Cortex of kidney (tissue), 1 donor: ENCODE measurements at places on chromosomes 6 and 20.

DNA sequence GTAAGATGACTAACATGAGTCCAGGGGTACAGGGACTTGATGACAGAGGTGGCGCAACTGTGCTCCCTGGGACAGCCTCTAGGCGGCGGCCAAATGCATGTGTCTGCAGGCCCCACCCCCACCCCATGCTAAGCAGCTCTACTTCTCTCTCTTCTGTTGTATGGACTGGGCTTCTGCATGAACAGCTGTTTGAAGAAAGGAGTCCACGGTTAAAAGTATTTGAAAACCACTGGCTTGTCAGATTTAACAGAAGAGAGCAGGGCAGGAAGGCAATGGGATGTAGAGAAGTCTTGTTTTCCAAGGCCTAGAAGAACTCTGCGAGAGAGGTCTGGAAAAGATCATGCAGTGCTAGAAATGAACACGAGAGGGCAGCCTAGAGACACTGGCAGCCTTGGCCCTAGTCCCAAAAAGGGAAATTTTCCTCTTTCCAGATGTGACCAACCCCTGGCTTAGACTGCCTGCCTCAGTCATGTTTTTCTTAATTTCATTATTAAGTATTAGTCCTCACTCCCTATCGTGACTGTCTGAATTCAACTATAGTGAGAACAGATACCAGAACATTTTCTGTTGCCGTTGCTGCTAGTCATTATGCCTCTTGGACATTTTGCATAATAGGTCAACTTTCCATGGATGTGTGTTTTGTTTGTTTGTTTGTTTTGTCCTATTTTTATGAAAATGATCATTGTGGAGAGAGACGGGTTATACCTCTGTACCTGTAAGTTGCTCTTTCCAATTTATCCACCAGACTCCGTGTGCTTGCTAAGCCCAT, 265.0 kb downstream of the ADGRG6 start:
- no peak for DNase-seq

GRCh38 chr6:33837971-33838665, 34.3 kb upstream of the MLN start:
- no peak for DNase-seq

- DNase-seq: no peak
These were observed 48.1 kb downstream of the CHMP4B start for GRCh38 chr20:33859157-33859695.

GRCh38 chr20:58577871-58578598, 62.8 kb upstream of the APCDD1L start:
- DNase-seq: no peak

DNA sequence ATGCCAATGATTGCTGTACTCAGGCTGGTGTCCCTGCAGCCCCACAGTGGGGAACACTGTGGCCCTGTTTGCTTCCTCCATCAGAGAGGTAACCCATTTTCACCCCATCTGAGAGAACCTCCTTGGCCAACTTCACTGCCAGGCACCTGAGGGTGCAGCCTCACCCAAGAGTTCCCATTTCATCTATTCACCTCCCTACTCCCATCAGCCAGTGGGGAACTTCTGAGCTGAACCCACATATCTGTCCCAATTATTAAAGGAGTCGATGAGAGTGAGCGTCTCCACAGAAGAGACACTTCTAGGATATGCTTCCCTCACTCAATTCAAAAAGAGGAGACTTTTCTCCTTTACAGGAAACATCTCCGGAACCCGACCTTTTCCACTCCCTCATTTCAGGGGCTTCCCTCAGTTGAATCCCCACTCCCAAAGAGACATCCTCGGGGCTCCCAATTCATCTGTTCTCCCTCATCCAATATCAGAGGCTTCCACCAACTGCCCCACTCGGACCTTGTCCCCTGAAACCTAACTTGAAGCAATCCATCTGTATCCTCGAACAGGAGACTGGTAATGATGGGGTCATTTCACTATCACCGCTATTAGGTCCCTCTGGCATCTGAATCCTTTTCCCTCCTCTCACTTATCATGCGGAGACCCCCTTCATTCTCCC, 988 bp downstream of the UBE2V1 start:
- no peak for DNase-seq

DNA sequence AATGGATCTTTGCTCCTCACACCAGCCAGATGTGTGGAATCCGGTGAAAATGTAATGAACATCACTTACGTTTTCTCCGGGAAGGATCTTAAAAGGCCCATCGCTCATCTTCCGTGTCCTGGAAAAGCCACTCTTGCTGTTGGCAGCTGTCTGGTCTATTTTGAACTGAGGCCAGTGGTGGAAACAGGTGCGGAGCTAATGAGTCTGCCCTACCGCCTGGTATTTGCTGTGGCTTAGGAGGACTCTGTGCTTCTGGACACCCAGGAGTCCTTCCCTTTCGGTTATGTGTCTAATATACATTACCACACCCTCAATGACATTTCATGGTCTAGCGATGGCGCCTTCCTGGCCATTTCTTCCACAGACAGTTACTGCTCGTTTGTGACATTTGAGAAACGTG, 264.2 kb upstream of the PREP start:
- DNase-seq: no peak

DNA sequence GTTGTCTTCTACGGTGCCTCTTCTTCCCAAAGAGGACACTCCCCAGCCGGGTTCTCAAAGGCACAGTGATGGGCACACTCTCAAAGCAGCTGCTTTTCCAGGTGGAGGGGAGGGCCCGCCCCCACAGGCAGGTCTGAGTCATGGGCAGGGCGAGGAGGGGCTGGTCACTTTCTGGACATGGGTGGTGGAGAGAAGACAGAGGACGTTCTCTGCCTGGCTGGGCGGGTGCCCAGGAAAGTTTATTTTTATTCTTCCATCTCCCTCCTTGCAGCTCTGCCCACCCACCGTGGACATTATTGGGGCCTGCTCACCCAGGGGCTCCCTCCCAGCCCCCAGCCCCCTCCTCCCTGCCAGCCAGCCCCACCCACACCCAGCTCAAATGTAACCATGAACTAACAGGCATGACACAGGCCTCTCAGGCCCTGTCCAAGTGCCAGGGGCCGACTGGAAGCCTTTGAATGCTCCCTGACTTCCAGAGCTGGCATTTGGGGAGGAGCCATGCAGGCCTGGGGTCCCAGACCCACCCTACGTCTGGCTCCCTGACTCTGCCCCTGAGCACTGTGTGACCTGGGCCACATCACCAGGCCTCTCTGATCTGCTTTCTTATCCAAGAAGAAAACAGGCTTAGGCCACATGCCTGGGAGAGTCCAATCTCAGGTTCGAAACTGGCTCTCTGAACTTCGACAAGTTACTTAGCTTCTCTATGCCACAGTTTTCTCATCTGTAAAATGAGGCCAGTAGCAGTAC, 8.0 kb downstream of the TGM2 start:
- DNase-seq: no peak

- no peak for DNase-seq
These were observed 32.3 kb upstream of the SCUBE3 start for GRCh38 chr6:35181308-35181932.

- no peak for DNase-seq
These were observed 6.2 kb downstream of the PXT1 start for GRCh38 chr6:36436466-36436865.

DNA sequence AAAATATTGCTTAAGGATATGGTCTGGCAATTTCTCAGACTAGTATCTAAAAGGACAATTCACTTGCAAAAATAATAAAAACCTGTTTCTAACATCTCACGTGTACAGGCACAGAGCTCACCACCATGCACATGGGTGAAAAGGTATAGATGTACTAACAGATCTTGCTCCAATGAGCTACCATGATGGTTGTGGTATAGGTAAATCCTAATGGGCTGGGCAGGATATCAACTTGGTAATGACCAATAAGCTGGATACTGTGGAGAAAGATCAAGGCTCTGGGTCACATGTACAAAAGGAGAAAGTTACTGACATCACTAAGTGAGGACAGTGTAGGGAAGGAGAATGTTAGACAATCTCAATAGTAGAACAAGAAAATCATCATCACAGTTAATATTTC, 111.0 kb upstream of the NUP153 start:
- DNase-seq: no peak

DNA sequence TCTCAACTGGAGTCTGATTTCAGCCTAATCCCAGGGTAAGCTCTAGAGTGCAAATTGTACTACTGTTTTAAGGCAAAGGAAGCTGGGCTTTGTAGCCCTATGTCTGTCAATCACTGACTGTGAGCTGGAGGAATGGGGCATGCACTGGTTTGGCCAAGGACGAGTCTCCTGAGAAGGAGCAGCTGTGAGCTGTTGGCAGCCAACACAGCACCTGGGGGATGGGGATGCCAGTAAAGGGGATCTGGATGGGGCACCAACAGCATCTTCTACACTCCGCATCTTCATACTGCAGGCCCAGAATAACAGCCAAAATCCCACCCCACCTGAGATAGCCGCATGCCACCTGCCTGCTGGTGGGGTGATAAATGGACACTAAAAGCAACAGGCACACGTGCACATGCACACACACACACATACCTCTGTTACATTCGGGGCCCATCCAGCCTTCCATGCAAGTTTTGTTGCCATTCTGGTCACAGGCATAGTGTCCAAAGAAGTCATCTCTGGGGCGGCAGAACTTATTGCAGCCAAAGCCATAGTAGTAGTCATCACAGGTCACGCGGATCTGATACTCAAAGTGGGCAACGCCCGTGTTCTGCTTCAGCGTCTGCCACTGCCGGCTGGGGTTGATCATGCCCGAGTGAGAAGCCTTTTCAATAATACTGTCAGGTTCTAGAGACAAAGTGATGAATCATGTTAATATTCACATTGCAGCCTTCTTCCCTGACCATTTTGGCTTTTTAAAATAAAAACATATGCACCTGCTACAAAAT, 15.6 kb downstream of the JAG1 start:
- DNase-seq: no peak

GRCh38 chr20:50855498-50856474, 60.9 kb downstream of the BCAS4 start:
- no peak for DNase-seq

DNA sequence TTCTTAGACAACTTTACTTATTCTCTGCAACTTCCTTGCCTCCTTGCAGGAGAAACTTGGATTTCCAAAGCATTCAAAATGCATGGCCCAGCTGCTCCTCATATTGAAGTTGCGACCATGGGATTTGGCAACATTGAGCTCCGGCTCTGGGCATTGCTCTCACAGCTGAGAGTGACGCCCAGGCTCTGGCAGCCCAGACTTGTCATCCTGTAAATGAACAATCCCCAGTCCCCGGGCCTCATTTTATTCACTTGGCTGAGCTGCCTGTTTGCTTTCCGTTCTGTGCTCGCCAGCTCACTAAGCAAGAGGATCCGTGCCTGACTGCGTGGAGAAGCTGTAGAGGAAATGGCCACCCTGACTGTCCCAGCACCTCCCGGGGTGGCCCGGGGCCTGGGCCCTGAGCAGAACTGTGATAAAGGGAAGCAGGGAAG, 119.5 kb upstream of the CD93 start:
- DNase-seq: no peak
